ENCODE measurements at places on chromosomes 7 and 10.

- no peak for DNase-seq
Measured at GRCh38 chr7:73870041-73870492, 9.1 kb downstream of the TMEM270 start.

GRCh38 chr10:61919646-61920215, 18.2 kb downstream of the ARID5B start:
- no peak for DNase-seq

DNA sequence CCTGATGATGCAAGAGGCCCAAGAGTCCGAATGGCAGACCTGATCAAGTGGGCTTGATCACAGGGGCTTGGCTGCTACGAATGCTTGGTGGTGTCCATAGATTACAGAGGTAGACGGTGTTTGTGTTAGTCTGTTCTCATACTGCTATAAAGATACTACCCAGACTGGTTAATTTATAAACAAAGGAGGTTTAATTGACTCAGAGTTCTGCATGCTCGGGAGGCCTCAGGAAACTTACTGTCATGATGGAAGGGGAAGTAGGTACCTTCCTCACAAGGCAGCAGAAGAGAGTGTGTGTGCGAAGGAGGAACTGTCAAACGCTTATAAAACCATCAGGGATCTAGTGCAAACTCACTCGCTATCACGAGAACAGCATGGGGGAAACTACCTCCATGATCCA, 268.9 kb upstream of the KLF6 start:
- no peak for DNase-seq

- DNase-seq: no peak
Measured at GRCh38 chr7:80359476-80359875, 152.4 kb downstream of the GNAT3 start.

Data from NCI-H1436 treated with DMSO at 0.1 percent for 48 hours (cell line).